Lung (tissue), 17 donors: ENCODE measurements at places on chromosomes 6 and 20.

DNA sequence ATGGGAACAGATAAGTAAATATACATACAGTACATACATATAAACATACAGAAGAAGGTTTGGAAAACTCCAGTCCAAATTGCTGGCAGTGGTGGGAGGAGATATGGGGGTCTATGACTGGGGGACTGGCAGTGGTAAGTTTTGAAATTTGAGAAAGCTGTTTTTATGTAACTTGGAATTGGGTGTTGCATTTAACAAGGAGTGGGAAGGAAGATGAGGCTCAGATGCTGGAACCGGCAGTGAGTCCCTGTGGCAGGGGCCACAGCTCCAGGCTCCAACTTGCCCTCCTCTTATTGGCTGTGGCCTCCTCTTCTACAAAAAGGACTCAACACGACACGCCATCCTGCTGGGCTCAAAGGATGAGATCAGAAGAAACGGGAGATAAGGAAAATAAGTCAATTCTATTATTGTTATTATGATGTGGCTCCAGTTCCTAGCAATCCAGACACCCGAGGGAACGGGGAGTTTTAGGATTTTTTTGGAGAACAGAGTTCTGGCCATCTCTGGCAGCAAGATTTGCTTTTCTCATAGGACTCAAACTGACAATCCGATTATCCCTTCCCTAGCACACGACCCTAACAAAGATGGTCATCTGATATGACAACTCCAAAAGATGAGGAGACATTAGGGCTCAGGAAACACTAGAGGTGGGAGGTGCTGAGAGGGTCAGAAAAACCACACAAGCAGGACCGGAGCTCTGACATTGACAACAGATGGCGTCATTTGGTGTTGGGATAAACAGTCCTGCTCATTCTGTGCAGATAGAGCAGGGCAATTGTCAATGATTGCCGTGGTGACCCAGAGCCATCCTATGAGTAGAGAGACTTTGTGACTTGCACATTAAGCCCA is 6.0 kb upstream of the TGM2 start:
- no peaks in the 10 kb centered on the region for H3K36me3 ChIP-seq
- peaks cover 56% of the 10 kb centered on the region for H3K4me1 ChIP-seq

DNA sequence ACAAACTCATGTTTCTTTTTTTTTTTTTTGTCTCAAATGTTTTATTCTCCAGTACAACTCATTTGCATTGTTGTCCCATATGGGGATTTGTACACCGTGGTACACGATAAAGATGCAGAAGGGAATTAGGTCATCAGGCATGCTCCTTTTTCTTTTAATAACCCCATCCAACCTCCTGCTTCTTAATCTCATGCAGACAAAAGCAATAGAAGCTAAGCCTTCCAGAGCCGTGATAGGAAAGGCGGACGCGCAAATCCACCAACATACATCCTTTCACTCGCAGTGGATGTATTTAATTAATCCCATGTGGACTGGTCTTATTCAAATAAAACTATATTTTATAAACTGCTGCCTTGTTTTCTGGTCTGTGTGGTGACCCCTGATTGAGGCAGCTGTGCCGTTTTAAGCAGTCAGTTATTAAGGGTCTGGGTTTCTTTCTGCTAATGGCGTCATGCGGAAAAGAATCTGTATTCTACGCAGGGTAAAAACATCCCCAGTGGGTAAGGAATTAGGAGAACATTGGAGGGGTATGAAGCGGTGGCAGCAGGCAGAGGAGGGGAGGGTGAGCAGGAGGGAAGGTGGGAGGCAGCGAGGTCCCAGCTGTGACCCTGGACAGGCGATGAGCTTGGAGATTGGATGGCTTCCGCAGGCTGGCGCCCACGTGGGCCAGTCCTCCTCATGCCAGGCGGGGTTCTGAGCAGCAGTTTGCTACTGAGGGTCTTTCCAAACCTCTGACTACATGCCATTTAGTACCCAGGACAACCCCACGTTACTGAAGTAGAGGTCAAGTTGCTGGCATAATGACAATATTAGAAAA is 172.8 kb downstream of the LINC00237 start:
- H3K27ac ChIP-seq = no peak overlapping the region
- H3K4me1 ChIP-seq = no peaks in the 10 kb centered on the region
- no peak for DNase-seq
- no peaks in the 10 kb centered on the region for H3K36me3 ChIP-seq
- peaks cover 3% of the 10 kb centered on the region for H3K27me3 ChIP-seq

- DNase-seq = no peak
- no peaks in the 10 kb centered on the region for H3K4me1 ChIP-seq
- no peaks in the 10 kb centered on the region for H3K27me3 ChIP-seq
- no peaks in the 10 kb centered on the region for H3K36me3 ChIP-seq
These were observed 11.2 kb upstream of the GPRC6A start for GRCh38 chr6:116840091-116840490.

- H3K27ac ChIP-seq = no peak overlapping the region
- no peak overlapping the region for H3K4me3 ChIP-seq
- no peaks in the 10 kb centered on the region for H3K36me3 ChIP-seq
- H3K27me3 ChIP-seq = no peaks in the 10 kb centered on the region
- DNase-seq = no peak
These were observed 32.6 kb downstream of the DTNBP1 start for GRCh38 chr6:15630202-15630601.

DNA sequence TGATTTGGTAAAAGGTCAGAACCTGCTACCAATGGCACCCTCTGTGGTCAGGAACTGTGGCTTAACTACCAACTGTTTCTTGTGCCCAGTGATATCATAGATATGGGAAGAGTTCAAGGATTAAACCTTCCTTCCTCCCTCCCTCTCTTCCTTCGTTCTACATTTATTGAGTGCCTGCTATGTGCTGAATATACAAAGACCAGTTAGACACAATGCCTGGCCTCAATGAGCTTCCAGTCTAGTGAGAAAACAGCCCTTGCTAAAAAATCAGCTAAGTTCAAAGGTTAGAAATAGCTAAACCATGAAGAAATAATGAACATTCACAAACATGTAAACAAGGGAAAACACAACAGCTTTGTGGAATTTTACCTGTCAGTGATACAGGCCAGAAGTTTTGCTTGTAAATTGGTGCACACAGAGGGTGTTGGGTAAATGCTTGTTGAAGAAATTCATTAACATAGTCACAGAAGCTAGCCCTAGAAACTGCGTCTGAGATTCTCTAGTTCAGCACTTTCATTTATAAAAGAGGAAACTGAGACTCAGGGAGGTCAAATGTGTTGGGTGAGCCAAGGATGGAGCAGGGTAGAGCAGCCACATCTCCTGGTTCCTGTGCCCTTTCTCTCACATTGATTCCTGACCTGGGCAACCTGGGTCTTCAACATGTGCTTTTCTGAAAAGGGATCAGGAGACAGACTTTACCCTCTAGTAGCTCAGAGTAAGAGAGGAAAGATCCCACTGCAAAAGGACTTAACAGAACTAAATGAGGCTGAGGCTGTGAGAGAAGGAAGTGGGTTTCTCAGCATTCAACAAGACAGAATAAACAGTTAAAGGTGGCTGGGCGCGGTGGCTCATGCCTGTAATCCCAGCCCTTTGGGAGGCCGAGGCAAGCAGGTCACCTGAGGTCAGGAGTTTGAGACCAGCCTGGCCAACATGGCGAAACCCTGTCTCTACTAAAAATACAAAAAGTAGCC is 14.4 kb upstream of the FOXO3 start:
- H3K27me3 ChIP-seq = no peaks in the 10 kb centered on the region
- H3K27ac ChIP-seq = no peak overlapping the region
- peaks cover 3% of the 10 kb centered on the region for H3K4me1 ChIP-seq
- no peak overlapping the region for H3K4me3 ChIP-seq
- no peaks in the 10 kb centered on the region for H3K36me3 ChIP-seq
- DNase-seq = no peak

GRCh38 chr20:51127713-51128112 is 104.8 kb upstream of the KCNG1 start:
- H3K4me1 ChIP-seq = peaks cover 9% of the 10 kb centered on the region
- no peak overlapping the region for H3K27ac ChIP-seq
- DNase-seq = no peak
- H3K27me3 ChIP-seq = no peaks in the 10 kb centered on the region

- no peak overlapping the region for H3K27ac ChIP-seq
- peak; percentile 31 for DNase-seq
These were observed 22.8 kb upstream of the FAM83C start for GRCh38 chr20:35314816-35315631.

- H3K4me3 ChIP-seq = peak overlapping the region; percentile 39
- H3K27ac ChIP-seq = peak overlapping the region; percentile 99
- DNase-seq = no peak
- no peaks in the 10 kb centered on the region for H3K27me3 ChIP-seq
These were observed 100.8 kb downstream of the DST start for GRCh38 chr6:56541741-56542360.

- no peaks in the 10 kb centered on the region for H3K36me3 ChIP-seq
- no peak overlapping the region for H3K4me3 ChIP-seq
- DNase-seq = no peak
- no peak overlapping the region for H3K27ac ChIP-seq
- H3K27me3 ChIP-seq = no peaks in the 10 kb centered on the region
- no peaks in the 10 kb centered on the region for H3K4me1 ChIP-seq
These were observed 22.2 kb downstream of the CST8 start for GRCh38 chr20:23513164-23513563.

DNA sequence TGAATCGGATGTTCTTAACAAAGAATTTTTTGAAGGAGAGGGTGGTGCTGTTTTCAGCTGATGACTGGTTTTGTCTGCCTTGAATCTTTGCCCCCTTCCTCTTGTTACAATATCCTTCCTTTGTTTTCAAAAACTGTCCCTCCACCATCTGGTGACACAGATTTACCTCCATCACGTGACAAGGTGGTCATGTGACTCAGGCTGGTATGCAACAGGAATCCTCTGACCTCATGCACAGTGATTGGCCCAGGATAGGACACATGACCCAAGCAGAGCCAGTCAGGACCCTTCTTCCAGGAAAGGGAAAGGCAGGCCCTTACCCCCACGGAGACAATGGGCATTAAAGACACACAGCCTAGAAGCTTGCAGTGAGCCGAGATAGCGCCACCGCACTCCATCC is 84.7 kb upstream of the MC3R start:
- H3K27ac ChIP-seq = no peak overlapping the region
- peaks cover 12% of the 10 kb centered on the region for H3K4me1 ChIP-seq
- no peak overlapping the region for H3K4me3 ChIP-seq
- no peak for DNase-seq

DNA sequence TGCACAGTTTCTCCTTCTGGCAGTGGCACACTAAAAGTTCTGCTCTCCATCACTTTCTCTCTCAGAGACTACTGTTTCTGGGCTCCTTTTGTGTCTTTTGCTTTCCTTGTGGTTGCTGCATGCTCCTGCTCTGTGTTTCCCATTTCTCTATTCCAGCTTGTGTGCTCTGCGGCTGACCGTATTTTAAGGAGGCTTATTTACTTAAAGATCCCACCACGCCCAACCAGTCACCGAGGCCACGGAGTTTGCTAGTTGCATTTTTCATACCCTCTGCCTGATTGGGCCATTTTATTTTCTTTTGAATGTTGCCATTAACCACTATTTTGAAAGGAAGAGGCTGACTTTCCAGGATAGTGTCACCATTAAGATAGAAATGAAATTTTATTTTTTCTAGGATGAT is 626.4 kb upstream of the MMS22L start:
- no peak for DNase-seq
- no peaks in the 10 kb centered on the region for H3K4me1 ChIP-seq
- H3K4me3 ChIP-seq = no peak overlapping the region
- no peaks in the 10 kb centered on the region for H3K27me3 ChIP-seq
- H3K36me3 ChIP-seq = no peaks in the 10 kb centered on the region

GRCh38 chr6:130503146-130503545 is 137.3 kb downstream of the TMEM200A start:
- no peak overlapping the region for H3K27ac ChIP-seq
- DNase-seq = no peak
- H3K27me3 ChIP-seq = no peaks in the 10 kb centered on the region
- no peaks in the 10 kb centered on the region for H3K4me1 ChIP-seq
- H3K4me3 ChIP-seq = no peak overlapping the region
- no peaks in the 10 kb centered on the region for H3K36me3 ChIP-seq

GRCh38 chr6:127317388-127318128 is 25.9 kb downstream of the ECHDC1 start:
- H3K4me1 ChIP-seq = no peaks in the 10 kb centered on the region
- no peak overlapping the region for H3K27ac ChIP-seq
- H3K36me3 ChIP-seq = peaks cover 6% of the 10 kb centered on the region
- no peak for DNase-seq
- H3K27me3 ChIP-seq = no peaks in the 10 kb centered on the region

DNA sequence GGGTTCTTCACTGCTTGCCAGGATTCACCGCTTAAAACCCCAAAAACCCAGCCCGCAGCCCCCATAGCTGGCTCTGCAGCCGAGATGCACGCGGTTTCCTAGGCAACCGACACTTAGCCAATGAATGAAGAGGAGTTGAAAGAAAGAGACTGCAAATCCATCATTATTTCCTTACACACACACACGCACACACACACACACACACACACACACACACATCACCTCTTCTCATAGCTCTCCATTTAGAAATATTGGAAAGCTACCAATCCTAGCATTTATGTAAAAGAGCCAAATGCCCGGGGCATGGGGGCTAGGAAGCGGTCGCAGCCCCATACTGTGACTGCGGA is 3.4 kb upstream of the TUBB2B start:
- DNase-seq = peak; percentile 75
- no peak overlapping the region for H3K4me3 ChIP-seq
- H3K27me3 ChIP-seq = peaks cover 7% of the 10 kb centered on the region
- peak overlapping the region; percentile 24 for H3K27ac ChIP-seq

DNA sequence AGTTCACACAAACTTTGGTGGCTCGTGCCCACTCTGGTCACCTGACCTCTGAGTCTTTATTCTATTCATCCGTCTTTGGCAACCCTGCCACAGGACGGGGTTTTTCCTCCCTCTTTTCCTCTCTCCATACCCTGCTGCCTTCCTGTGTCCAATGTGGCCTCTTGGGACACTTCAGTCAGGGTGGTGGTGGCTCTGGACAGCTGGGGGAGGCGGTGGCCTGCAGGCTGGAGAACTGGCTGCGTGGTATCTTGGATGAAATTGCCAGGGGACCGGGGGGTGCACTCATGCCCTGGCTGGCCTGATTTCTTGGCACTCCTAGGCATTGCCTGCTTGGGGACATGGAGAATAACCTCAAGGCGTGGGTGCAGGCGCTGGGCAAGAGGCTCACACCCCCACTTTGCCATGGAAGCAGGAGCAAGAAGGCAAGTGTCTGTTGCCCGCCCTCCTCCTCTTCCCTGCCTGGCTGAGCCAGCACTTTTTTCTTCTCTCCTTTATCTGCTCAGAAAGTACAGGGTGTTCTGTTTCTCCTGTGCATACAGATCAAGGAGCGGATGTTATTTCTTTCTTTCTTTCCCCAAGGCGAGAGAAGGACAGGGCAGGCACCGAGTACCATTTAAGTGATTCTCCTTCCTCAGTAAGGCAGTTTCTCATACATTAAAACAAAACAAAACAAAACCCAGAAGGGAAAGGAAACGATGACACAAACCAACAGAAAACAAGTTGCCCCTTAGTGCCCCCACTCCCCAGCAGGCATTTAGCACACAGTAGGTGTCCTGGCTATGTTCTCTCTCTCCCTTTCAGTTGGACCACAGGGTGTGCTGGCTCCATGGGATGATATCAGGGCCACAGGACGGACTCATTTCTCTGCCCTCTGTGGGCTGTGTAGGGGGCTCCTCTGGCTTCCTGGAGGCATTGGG is 155.5 kb upstream of the RNF24 start:
- H3K36me3 ChIP-seq = no peaks in the 10 kb centered on the region
- DNase-seq = no peak
- H3K27me3 ChIP-seq = no peaks in the 10 kb centered on the region
- H3K27ac ChIP-seq = no peak overlapping the region
- no peak overlapping the region for H3K4me3 ChIP-seq
- peaks cover 11% of the 10 kb centered on the region for H3K4me1 ChIP-seq

- H3K4me1 ChIP-seq = peaks cover 29% of the 10 kb centered on the region
- H3K27me3 ChIP-seq = peaks cover 24% of the 10 kb centered on the region
- no peaks in the 10 kb centered on the region for H3K36me3 ChIP-seq
- DNase-seq = no peak
- no peak within 1 kb of the TSS for H3K4me3 ChIP-seq
These were observed at the start of gene NKX2-2 for GRCh38 chr20:21513881-21514540. TSS of gene NKX2-2 (minus strand) at chr20:21514064. CDS start at chr20:21513669, 395 bp downstream.
